ENCODE measurements at places on chromosomes 12 and 14. TPM values are rescaled to one million over a fixed set of nuclear protein-coding genes. Genes with fewer than 3 reads are reported as not detected.

PARP11 gene
- 2.7 TPM for total RNA-seq

KRT82 gene
- not detected for total RNA-seq

ACAD10 gene
- 7.6 TPM for total RNA-seq

CRIP2 gene
- total RNA-seq, result 137 TPM

SLC10A1 gene
- not detected for total RNA-seq
